CD4-positive, alpha-beta T cell treated with Interleukin-17A for 1 hour (primary cell): ENCODE measurements at places on chromosomes 4 and X.

GRCh38 chr4:24793219-24794005, 2.0 kb upstream of the SOD3 start:
- no peak for DNase-seq

DNA sequence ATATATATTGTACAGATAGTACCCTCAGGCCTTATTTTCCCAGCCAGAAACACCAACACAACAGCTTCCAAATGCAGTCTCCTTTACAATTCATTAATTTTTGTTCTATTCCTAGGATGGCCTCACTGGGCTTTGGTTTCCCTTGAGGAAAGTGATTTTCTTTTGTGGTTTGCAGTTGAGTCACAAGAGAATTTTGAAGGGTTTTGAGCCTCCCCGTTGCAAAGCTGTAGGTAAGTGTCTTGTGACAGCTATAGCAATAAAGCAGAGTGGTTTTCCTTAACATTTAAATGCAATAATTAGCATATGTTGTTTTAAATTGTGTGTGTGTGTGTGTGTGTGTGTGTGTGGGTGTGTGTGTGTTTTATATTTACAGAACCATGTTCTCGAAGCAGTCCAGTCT, 54.1 kb upstream of the WDR17 start:
- no peak for DNase-seq

DNA sequence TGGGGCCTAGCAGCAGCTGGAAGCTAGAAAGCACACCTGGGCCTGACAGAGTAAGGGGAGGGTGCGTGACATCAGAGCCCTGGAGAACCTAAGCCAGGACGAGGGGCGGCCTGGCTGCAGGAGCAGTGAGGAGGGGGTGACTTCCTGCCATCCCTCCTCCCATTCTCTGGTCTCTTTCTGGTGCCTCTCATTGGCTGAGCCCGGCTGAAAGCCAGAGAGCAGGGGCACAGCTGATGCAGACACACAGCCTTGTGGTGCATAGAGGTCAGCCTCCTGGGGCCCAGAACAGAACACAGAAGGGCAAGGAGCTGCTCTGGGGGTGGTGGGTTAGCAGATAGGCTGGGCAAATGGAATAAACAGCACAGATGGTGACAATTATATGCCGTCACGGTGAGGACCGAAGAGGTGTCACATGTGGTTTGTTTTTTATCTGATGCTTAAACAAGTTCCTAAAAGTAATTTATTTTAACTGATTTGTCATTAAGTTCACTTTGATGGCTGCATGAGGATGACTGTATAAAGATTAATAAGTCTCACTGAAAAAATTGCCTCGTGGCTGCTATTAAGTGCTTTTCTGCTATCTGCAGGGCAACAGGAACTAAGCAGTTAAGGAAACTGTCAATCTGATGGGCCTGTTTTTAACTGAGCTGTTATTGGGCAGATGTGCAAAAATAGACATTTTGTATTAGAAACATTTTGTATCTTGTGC, 102.0 kb downstream of the FNIP2 start:
- DNase-seq, result no peak

DNA sequence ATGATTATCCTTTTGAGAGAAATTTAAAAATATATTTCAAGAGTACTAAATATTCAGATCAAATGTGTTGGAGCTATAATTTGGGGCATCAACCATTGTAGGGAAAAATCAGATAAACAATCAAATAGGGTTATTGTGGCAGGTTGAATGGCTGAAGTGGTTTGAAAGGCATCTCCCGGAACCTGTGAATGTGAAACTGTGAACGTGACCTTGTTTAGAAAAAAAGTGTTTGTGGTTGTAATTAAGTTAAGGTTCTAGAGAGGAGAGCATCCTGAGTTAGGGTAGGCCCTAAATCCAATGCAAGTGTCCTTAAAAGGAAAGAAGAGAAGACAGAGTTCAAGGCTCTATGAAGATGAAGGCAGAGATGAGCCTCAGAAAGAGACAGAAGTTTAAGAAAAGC, 37.4 kb downstream of the ADGRA3 start:
- no peak for DNase-seq

DNA sequence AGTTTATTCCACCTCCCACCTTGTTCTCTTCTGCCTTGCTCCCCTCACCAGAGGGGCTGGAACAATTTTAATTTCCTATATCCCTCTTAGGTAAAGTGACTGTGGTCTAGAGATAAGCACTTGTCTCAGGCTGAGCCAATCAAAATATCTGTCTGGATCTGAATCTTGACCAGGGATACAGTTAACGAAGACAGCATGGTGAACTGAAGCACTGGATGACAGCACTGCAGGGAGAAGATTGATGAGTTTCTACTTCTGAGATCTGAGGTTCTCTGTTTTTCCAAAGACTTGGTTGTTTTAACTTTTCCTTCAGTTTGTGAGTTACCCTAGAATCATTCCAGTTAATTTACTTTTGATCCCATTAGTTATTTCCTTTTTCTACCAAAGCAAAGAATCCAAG, 13.2 kb downstream of the GNPDA2 start:
- no peak for DNase-seq

DNA sequence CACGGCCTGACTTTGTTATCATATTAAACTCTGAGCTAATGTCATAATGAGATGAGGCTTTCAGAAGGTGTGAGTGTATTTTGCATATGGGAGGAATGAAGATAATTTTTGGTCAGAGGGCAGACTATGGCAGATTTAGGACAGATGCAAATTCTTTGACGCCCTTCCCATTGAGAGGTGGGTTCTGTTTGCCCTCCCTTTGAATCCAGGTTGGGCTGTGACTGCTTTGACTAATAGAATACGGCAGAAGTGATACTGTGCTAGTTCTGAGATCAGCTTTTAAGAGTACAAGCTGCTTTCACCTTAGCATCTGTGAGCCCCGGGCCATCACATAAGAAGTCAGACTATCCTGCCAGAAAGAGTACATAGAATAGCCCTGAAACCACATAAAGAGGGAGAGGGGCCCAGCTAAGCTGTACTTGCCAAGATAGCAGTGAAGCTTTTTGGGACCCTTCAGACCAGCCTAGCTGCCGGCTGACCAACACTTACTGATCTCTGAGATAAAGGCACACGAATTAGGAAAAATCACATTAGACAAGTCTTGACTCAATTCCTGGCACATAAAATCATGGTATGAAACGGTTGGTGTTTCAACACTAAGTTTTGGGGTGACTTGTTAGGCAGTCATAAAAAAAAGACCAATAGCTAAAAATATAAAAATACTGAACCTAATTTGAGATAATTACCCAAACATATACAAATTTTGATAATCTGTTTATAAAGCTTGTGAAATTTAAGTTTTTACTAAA, 166.7 kb upstream of the SH3RF1 start:
- DNase-seq, result no peak

- no peak for DNase-seq
Observed at GRCh38 chr4:15427161-15427560, 672 bp upstream of the C1QTNF7 start.

- no peak for DNase-seq
Observed at GRCh38 chrX:10327651-10328050, 170.9 kb downstream of the CLCN4 start.

DNA sequence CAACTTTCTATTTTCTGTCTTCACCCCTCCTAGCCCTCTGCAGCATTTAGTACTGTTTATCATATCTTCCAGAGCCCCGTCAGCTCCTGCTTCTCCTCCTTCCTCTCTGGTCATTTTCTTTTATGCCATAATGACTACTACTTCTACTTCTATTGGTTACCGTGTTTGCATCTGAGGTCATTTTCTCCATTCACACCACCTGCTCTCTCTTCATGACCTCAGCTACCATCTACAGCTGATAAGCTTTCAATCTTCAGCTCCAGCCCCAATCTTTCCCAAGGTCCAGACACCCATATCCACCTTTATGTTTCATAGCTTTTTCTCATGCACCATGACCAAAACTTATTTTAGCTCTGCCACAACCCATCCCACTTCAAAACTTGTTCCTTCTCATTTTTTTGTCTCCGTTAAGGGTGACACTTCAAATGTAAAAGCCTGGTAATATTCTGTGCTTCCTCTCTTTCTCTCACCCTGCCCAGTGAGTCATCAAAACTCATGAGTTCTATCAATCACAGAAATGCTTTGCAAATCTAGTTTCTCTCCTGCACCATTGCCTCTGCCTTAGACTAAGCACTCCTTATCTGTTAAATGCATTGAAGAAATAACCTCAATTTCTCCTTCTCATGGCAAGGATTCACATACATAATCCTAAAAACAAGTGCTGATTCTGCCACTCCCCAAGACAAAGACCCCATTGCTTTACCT, 71.3 kb upstream of the IQCM start:
- no peak for DNase-seq

- DNase-seq, result peak; percentile 31
Observed at GRCh38 chr4:102390438-102390837, 45.2 kb upstream of the SLC39A8 start.

GRCh38 chrX:118839334-118839958, 15.8 kb downstream of the ZCCHC12 start:
- peak; percentile 48 for DNase-seq

DNA sequence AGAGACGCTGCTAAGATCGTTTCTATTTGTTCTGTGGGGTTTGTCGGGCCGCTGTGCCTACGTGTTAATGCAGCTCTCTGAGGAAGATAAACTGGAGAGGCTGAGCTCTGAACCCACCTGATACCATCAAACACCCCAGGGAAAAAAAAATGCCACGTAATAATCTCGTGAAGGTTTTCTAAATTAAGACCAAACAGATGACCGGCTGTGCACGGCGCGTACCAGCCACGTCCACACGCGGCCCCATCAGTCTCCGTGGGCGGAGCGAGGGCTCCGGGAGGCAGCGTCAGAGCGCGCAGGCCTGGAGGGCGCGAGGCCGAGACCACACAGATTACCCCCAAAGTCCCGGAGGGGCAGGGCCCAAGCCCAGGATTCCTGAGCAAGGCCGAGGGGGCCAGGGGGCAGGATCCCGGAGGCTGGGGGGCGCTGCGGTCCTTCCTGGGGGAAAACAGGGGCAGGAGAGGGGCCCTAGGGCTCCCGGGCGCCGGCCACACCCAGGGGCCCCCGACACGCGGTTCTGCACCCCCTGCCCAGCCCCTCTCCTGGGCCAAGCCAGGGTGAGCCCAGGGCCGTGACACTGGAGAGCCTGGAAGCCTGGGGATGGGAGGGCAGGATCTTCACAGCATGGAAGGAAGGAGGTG, 91.9 kb downstream of the FAM53A start:
- no peak for DNase-seq

- DNase-seq, result no peak
Observed at GRCh38 chr4:183919141-183919540, 14.0 kb downstream of the STOX2 start.

- no peak for DNase-seq
Observed at GRCh38 chr4:81166458-81167160, 48.4 kb downstream of the PRKG2 start.

DNA sequence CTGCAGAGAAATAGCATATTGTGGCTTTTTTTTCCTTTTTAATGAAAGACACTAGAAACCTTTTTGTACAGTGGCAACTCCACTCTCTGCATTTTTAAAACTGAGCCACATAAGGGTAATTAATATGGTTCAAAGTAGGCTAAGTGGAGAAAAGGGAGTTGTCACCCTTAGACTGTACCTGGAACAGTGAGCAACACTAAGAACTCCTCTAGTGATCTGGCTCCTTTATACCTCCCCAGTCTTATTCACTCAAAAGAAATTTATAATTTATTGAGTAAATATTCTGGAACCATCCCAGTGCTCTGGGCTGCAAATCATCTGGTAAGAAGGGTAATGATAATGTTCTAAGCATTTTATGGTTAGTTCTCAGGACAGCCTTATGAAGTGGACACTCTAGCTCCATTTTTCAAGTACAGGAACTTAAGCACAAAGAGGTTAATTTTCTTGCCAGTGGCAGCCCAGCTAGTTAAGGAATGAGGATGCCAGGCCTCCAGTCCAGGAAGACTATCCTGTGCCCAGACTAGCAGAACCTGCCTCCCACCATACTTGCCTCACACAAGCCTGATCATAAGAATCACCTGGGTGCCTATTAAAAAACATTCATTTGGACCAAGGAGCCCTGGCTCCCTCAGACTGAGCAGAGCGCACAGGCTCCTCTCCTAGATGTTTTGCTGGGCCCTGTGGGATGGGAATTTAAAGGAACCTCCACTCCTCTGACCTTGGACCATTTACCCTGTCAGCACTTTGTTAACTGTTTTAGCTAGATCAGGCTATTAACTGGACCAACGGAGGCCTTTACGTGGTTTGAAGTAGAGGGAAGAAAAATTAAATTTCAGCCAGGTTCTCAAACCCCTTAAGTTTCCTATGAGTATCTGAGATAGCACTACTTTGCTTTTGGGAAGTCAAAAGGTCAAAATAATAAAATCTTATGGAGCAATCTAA, 102.6 kb downstream of the PDE5A start:
- no peak for DNase-seq

GRCh38 chrX:41148553-41148952, 63.3 kb downstream of the USP9X start:
- DNase-seq, result no peak

GRCh38 chrX:42000836-42001235, 77.5 kb upstream of the CASK start:
- DNase-seq, result no peak

DNA sequence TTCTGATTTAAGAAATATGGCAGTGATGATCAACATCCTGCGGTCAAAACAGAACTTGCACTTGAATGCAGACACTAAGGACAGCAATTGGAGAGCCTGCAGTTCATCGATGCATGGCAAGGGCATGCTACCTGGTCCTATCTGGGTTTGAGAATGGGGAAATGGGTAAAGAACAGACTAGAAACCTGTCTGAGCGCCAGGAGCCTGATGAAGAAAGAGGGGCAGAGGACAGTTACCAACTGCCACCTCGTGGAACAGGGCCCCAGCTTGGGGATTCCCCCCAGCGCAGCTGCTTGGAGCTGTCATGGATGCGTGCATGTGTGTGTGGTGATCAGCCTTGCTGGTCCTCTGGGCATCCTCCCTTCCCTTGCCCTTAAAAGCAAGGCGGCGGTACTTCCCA, 30.2 kb upstream of the NKRF start:
- DNase-seq, result no peak

- no peak for DNase-seq
Observed at GRCh38 chrX:12709047-12709446, 82.2 kb upstream of the PRPS2 start.

DNA sequence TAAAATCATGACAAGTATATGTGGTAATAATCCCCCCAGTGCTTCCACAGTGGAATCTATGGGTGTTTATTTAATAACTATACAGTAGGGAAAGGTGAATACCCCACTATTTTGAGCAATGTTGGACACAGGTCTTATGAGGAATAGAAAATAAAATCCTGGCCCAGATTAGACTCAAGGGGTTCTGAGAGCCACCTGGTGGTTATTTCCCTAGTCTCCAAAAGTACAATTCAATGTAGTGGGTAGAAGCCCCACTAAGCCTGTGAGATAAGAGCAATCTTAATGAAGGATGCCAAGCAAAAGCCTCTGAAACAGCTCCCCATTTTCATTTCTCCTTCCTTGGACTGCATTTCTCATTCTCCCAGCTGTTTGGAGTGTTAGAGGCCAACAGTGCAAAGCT, 328.2 kb upstream of the NR3C2 start:
- DNase-seq, result no peak

GRCh38 chr4:85478576-85478975, 3.6 kb downstream of the ARHGAP24 start:
- no peak for DNase-seq
